ENCODE measurements at places on chromosomes 11 and 22. TPM values are rescaled to one million over a fixed set of nuclear protein-coding genes. Genes with fewer than 3 reads are reported as not detected.

Gene IL18BP
- total RNA-seq = 3.8 TPM

Gene ZPR1
- 29.7 TPM for total RNA-seq

Gene TMPRSS4
- not detected for total RNA-seq

Gene SPDYC
- total RNA-seq = not detected

Gene CLTCL1
- total RNA-seq = 9.6 TPM

Gene EIF3M
- total RNA-seq = 616 TPM

Gene DDTL
- total RNA-seq = 2.0 TPM

Gene IGSF9B
- total RNA-seq = 0.15 TPM

Gene PKP3
- total RNA-seq = 2.8 TPM

Gene KCNK4
- total RNA-seq = 0.17 TPM

All from smooth muscle cell of trachea (primary cell).